ENCODE measurements at places on chromosomes 13 and 19.

- no peak for DNase-seq
Measured at GRCh38 chr19:42285988-42286348, 16.0 kb upstream of the PRR19 start.

GRCh38 chr13:112869202-112870050, 99.6 kb upstream of the MCF2L start:
- no peak for DNase-seq

DNA sequence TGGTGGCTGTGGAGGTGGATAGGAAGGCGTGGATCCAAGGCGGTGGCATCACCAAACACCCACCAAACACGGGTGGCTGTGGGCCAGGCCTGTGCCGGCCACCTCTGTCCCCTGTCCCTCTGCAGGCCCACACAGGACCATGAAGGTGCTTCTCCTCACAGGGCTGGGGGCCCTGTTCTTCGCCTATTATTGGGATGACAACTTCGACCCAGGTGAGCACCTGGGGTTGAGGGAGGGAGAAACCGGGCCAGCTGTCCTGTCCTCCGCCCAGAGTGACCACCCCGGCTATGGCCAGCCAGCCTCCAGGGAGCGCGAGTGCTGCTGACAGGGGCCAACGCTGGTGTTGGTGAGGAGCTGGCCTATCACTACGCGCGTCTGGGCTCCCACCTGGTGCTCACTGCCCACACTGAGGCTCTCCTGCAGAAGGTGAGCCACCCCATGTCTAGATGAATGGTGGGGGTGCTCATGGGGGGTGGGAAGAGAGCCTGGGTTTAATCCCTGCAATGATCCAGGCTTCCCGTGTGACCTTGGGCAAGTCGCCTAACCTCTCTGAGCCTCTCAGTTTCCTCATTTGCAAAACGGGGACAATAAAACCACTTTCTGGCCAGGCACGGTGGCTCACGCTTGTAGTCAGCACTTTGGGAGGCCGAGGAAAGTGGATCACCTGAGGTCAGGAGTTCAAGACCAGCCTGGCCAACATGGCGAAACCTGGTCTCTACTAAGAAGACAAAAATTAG, 4.0 kb downstream of the HSD11B1L start:
- no peak for DNase-seq

GRCh38 chr13:103188713-103189326, 122.6 kb upstream of the SLC10A2 start:
- peak; percentile 49 for DNase-seq

GRCh38 chr13:53045189-53045588, 16.6 kb downstream of the OLFM4 start:
- DNase-seq: no peak

- DNase-seq: no peak
Measured at GRCh38 chr19:16496613-16496983, 404 bp downstream of the C19orf44 start.

DNA sequence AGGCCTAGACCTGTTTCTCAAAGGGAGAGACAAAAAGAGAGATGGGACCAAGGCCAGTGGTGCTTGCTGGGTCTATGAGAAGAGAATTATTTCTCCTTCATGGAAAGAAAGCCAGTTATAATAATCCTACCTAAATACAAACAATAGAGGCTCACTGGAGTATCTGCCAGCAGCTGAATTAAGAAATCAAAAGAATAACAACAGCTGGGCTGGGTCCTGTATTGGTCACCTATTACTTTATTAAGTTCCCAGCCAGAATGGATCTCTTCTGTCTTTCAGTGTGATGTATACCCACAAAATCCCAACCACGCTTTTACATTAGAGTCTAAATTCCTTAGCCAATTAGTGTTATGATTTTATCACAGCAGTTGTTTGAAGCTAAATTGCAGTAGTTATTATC, 297.8 kb upstream of the DACH1 start:
- DNase-seq: no peak

- DNase-seq: no peak
Measured at GRCh38 chr13:50392977-50393376, 377.7 kb downstream of the KCNRG start.

DNA sequence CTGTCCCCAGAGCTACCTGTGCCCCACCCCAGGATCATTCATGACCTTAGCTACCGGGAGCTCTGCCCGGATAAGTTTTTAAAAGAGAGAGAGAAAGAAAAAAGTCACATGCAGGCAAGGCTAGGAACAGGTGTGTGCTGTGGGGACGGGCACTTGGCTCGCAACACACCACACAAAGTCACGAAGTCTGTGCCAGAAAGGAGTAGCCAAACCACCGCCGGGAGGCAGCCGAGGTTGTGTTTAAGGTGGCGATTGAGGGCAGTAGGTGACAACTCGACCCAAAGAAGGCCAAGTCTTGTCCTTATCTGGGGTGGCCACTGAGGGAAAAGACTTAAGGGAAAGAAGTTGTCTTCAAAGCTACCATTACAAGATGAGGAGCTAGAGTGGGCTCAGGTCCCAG, 4.6 kb upstream of the TSHZ3 start:
- no peak for DNase-seq

DNA sequence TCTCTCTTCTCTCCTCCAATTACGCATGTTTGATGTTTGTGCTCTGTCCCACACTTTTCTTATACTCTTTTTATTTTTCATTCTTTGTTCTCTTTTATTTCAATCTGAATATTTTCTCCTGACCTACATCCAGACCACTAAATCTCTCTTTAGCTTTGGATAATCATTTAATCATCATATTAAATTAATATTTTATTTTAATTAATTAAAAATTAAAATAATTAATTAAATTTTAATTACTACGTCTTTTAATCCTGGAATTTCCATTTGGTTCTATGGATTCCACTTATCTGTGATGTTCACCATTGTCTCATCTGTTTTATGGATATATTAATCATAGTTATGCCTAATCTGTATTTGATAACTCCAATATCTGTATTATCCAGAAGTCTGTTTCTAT, 62.4 kb downstream of the SPACA7 start:
- DNase-seq: no peak

- peak; percentile 41 for DNase-seq
Measured at GRCh38 chr19:15154002-15154612, 46.7 kb downstream of the NOTCH3 start.
